ENCODE measurements at places on chromosomes 3 and 15.

DNA sequence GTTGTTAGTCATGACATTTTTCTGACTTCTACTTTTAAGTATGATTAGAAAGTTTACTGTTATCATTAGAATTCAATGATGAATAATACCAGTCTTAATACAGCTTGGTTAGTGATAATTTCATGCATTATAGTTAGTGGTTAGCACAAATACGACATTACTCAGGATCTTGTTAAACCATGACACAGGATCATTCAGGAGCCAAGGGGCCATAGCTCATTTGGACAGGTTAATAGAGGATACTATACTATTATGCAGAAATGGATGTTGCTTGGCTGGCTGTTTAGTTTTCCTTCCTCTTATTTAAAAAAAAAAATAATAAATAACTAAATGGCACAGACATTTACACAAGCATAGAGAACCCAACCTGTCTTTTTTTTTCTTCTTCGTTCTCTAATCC lies 55.5 kb downstream of the NSUN3 start:
- no peak for DNase-seq

GRCh38 chr3:34225821-34226366 lies 427.5 kb downstream of the PDCD6IP start:
- no peak for DNase-seq

GRCh38 chr3:186024210-186024609 lies 84.7 kb downstream of the ETV5 start:
- no peak for DNase-seq

GRCh38 chr3:150409125-150409511 lies 1.0 kb downstream of the TSC22D2 start:
- no peak for DNase-seq

DNA sequence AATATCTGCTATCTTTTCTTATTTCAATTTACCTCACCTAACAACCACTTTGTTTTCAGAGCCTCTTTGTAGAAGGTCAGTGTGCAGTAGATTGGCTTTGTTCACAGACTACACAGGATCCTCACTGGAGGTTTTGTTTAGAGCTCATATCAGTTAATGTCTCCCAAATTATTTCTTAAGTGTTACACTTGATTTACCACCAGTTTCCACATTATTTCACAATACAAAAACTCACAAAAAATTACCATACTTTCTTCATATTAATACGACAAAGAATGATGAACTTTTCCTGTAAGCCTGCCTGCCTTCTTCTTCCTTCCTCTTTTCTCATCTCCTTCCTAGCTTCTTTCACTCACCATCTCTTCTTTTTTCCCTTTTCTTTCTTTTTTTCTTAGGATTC lies 133.3 kb downstream of the ALCAM start:
- no peak for DNase-seq

DNA sequence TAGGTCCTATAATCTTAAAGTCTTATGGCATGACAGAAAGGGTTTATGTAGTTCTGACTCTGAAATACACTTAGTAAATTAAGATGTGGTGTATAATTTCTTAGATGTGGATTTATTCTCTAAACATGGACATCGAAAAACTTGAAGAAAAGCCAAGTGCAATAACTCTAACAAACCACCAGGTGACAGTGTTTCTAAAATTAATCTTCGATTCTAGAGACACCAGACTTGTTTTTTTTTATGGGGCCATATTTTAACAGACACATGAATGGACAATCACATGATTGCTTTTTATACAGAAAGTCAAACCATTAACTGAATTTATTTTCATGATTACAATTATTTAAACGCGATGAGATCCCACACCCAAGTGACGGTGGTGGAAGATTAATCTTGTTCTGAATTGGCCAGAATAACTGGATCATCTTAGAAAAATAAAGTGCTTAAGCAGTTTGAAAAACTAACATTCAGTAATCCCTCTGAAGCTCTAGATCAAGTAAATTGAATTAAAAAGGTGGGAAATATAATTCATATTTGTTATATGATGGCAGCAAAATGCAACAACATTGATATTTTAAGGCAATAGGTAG lies 305.1 kb downstream of the LSAMP start:
- no peak for DNase-seq

DNA sequence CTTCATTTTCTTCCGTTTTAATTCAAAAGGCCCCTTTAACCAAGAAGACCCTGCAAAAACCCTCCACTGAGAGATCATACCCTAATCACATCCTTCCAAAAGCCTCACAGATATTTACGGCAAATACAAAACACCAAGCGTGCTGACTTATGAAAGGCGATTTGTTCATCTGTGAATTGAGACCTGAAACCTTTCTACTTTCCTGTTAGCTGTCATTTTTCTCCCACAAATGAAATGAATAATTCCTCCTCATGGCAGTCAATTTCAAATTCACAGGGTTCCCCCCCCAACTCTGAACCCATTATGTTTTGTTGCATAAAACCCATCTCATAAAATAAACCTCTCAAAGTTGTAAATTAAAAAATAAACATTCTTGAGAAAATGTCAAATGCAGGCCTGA lies 149.6 kb downstream of the PDZRN3 start:
- DNase-seq = no peak

DNA sequence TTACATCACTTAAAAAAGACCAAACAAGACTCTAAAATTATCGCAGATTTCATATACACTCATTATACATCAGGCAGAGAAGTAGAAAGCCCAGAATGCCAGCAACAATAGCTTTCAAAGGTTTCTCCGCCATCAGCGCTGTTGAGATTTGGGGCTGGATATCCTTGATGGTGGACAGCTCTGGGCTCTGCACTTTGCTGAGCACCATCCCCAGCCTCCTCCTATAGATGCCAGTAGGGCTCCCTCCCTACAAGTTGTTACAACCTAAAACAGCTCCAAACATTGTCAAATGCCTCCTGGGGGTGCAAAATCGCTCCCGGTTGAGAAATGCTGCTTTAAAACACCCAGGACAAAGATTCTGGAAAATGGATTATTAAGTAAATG lies 73.5 kb downstream of the ATP10A start:
- no peak for DNase-seq

GRCh38 chr3:164360078-164360578 lies 718.2 kb downstream of the SI start:
- no peak for DNase-seq

- no peak for DNase-seq
Observed at GRCh38 chr3:187913617-187914033, 168.4 kb upstream of the BCL6 start.
